Colonic mucosa (tissue), 4 donors: ENCODE measurements at places on chromosomes 3 and 15.

DNA sequence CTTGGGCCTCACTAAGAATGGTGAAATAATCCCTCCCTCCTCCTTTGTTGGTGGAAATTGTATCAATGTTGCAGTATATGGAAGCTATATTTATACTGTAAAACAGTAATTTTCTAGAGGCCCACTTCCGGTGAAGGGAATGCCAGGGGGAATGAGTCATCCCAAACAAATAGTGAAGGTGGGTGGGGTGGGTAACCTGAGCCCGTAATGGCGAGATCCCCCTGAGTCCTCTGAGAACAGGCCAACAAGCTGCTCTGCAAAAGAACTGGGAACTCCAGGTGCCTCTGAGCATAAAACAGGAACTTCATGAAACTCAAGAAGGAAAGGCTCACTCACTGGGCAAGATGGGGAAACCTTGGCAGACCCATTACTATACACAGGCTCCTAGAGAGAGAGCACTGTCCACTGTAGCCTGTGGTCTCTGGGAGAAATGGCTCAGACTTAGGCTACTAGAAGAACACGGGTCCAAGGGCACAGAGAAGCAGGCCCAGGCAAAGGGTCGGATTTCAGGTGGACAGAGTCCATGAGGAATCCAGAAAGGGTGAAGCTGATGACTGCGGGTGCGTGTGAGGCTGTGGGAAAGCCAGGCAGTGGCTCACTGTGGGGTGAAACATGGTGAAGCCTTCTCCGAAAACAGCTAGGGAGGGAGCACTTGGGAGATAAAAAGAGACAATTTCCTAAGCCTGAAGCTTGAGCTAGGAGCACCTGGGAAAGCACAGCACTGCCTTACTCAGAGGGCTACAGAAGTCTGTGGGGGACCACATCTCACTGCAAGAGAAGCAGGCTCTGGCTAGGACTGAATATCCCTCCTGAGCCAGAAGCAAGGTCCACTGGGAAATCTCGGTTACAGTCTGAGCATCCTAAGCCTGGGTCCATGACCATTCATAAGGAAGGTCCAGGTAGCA is 19.8 kb downstream of the LARP6 start:
- no peak overlapping the region for H3K27ac ChIP-seq
- no peak overlapping the region for H3K4me3 ChIP-seq
- no peaks in the 10 kb centered on the region for H3K4me1 ChIP-seq
- H3K36me3 ChIP-seq = no peaks in the 10 kb centered on the region
- no peaks in the 10 kb centered on the region for H3K27me3 ChIP-seq

- H3K27ac ChIP-seq = no peak overlapping the region
- no peak overlapping the region for H3K4me3 ChIP-seq
- no peaks in the 10 kb centered on the region for H3K27me3 ChIP-seq
Observed at GRCh38 chr3:36800533-36801116, 36.3 kb upstream of the DCLK3 start.

GRCh38 chr3:52451237-52452083 is 2.4 kb downstream of the TNNC1 start:
- no peaks in the 10 kb centered on the region for H3K27me3 ChIP-seq
- H3K4me3 ChIP-seq = no peak overlapping the region
- DNase-seq = no peak
- H3K27ac ChIP-seq = no peak overlapping the region
- H3K36me3 ChIP-seq = no peaks in the 10 kb centered on the region

GRCh38 chr3:120370463-120370862 is 21.3 kb upstream of the LRRC58 start:
- DNase-seq = no peak
- no peaks in the 10 kb centered on the region for H3K27me3 ChIP-seq
- H3K27ac ChIP-seq = no peak overlapping the region
- no peak overlapping the region for H3K4me3 ChIP-seq
- H3K36me3 ChIP-seq = no peaks in the 10 kb centered on the region

GRCh38 chr15:33757516-33758232 is 210.6 kb upstream of the CHRM5 start:
- no peaks in the 10 kb centered on the region for H3K27me3 ChIP-seq
- no peak for DNase-seq
- no peak overlapping the region for H3K27ac ChIP-seq
- H3K36me3 ChIP-seq = no peaks in the 10 kb centered on the region
- no peaks in the 10 kb centered on the region for H3K4me1 ChIP-seq
- H3K4me3 ChIP-seq = no peak overlapping the region

DNA sequence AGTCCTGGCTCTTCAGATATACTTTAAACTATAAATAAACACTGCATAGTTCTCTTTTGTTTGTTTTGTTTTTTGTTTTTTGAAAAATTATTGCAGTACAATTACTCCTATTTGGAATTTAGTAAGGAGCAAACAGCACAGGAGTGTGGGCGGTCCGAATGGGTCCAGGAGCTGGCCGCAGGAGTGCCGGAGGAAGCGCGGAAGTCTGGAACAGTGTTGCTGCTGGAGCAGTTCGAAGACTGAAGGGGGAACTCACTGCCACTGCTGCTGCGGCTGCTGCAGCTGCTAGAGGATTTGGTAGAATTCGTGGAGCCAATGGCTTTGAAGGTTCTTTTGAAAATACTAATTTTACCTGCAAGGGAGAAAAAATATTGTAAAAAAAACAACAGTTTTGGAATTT is 329.9 kb downstream of the ZNF385D start:
- no peak overlapping the region for H3K4me3 ChIP-seq
- no peak overlapping the region for H3K27ac ChIP-seq
- no peak for DNase-seq
- no peaks in the 10 kb centered on the region for H3K4me1 ChIP-seq
- no peaks in the 10 kb centered on the region for H3K36me3 ChIP-seq

DNA sequence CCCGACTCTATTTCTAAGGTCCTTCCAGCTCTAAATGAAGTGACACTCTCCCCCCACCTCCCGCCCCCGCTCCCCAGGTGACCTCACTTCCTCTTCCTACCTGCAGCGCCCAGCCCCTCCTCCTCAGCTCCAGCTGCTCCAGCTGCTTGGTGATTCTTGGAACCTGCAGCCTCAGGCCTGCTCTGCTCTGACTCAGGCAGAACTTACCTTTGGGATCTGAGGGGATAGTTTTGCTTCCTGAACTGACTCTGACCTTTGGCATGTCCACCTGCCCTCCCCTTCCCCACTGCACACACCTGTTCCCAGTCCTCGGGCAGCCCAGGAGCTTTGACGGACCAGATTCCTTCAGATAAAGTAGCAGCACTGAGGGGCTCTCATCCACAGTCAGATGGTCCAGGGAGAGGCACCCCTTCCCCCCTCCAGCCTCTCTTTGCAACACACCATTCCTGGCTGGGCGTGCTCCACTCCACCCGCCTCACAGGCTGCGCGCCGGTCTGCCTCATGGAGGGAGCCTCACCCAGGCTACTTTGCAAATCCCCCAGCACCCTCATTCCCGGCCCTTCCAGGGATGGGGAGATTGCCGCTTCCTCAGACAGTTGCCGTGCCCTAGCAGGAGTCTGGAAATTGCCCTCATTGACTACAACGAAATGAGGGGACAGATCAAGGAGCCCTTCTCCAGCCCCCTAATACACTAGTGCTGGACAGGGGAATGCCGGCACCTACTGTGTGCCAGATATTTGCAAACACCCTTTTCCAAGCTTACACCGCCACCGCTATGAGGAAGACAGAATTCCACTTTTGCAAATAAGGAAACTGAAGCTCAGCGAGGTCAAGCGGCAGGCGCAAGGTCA is 692 bp upstream of the C15orf39 start:
- H3K27me3 ChIP-seq = no peaks in the 10 kb centered on the region
- peak; percentile 87 for DNase-seq
- peak overlapping the region; percentile 84 for H3K27ac ChIP-seq
- H3K4me3 ChIP-seq = peak overlapping the region; percentile 88
- H3K4me1 ChIP-seq = peaks cover 29% of the 10 kb centered on the region

DNA sequence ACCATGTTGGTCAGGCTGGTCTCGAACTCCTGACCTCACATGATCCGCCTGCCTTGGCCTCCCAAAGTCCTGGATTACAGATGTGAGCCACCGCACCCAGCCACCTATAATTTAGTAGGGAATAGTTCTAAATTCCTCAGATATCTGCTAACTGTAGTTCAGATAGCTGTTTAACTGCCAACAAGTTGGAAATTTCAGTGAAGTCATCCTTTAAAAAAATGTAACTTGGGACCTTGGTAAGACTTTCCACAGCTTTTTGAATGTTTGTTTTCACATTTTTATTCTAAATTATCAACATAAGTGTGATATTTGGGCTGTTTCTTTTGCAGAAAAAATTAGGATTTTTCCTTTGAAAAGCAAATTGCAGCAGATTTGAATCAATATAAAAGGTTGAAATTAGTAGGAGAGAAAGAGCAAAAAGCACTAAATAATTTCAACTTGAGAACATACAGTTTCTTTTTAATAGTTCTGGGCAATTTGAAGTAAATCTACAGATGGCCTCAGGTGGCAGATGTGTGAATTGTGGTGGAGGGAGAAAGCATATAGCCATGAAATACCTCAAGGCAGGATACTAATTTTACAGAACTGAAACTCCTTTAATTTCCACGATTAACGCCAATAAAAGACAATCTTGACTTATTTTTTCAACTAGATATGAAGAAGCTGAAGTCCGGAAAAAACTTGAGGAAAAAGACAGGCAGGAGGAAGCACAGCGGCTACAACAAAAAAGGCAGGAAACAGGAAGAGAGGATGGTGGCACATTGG is 34.3 kb downstream of the USP8 start:
- DNase-seq = no peak
- no peaks in the 10 kb centered on the region for H3K4me1 ChIP-seq
- H3K27ac ChIP-seq = no peak overlapping the region
- no peaks in the 10 kb centered on the region for H3K27me3 ChIP-seq
- H3K36me3 ChIP-seq = no peaks in the 10 kb centered on the region

GRCh38 chr3:105195260-105195659 is 171.4 kb upstream of the ALCAM start:
- no peak for DNase-seq
- no peaks in the 10 kb centered on the region for H3K36me3 ChIP-seq
- H3K27ac ChIP-seq = no peak overlapping the region
- H3K4me1 ChIP-seq = no peaks in the 10 kb centered on the region
- H3K4me3 ChIP-seq = no peak overlapping the region

GRCh38 chr3:59663076-59663850 is 613.4 kb upstream of the CFAP20DC start:
- H3K36me3 ChIP-seq = no peaks in the 10 kb centered on the region
- no peaks in the 10 kb centered on the region for H3K4me1 ChIP-seq
- H3K27me3 ChIP-seq = no peaks in the 10 kb centered on the region
- no peak overlapping the region for H3K27ac ChIP-seq

GRCh38 chr3:23206366-23206765 is 3.2 kb downstream of the UBE2E2 start:
- H3K36me3 ChIP-seq = no peaks in the 10 kb centered on the region
- H3K4me3 ChIP-seq = no peak overlapping the region
- H3K27ac ChIP-seq = no peak overlapping the region
- peaks cover 4% of the 10 kb centered on the region for H3K27me3 ChIP-seq
- no peak for DNase-seq

DNA sequence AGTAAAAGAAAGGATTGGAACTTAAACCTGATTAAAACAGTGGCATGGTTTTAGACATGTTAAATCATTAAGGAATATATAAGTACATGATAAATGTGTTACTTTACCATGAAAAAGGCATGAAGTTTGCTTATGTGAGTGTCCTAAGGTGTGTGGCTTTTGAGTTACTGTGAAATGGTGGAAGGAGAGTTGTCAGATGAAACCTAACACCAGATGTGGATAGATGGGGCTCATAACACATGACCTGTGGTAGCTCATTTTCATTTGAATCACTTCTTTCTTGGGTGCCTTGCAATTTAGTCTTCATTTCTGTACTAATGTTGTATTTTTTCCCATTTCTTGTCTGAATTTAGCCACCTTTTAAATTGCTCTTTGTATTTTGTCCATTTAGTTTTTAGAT is 13.0 kb downstream of the MEF2A start:
- DNase-seq = no peak
- H3K4me3 ChIP-seq = no peak overlapping the region
- H3K27ac ChIP-seq = no peak overlapping the region
- no peaks in the 10 kb centered on the region for H3K27me3 ChIP-seq

- H3K27me3 ChIP-seq = no peaks in the 10 kb centered on the region
- no peak overlapping the region for H3K4me3 ChIP-seq
- DNase-seq = no peak
- H3K27ac ChIP-seq = no peak overlapping the region
- H3K36me3 ChIP-seq = no peaks in the 10 kb centered on the region
Observed at GRCh38 chr3:38988955-38989354, 62.8 kb downstream of the SCN11A start.

DNA sequence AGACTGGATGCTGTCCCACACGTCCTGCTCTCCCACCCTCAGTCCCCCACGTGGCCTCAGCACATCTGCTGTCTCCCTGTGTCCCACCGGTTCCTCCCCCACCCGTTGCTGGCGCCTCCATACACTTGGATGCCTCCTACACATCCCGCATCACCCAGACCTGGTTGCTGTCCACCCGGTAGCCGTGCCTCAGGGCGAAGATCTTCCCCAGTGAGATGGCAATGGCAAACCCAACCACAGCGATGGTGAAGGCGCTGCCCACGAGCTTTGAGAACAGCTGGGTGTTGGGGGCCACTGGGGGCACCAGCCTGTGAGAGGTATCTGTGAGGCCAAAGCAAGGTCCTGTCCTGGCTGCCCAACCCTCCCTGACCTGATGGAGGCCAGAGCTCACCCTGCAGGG is 4.4 kb downstream of the SLC26A6 start:
- H3K27ac ChIP-seq = no peak overlapping the region
- DNase-seq = no peak
- no peak overlapping the region for H3K4me3 ChIP-seq

DNA sequence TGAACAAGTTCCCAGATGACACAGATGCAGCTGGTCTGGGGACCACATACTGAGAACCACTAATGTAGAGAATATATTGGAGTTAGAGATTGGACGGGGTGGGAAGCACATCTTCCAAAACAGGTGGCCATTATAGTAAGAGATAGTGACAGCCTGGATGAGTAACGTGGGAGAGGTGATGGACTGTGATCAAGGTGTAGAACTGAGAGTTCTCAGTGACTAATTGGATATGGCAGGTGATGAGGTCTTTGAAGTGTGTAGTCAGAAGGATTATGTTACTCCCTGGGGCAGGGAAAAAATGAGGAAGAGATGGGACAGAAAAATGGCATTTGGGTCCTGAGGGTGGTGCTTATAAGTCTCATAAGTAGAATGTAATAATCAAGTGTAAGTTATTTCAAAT is 66.6 kb downstream of the KCNMB2 start:
- no peak overlapping the region for H3K27ac ChIP-seq
- H3K36me3 ChIP-seq = no peaks in the 10 kb centered on the region
- H3K4me1 ChIP-seq = no peaks in the 10 kb centered on the region
- no peak for DNase-seq

- H3K27me3 ChIP-seq = no peaks in the 10 kb centered on the region
- no peaks in the 10 kb centered on the region for H3K4me1 ChIP-seq
- no peak for DNase-seq
- H3K4me3 ChIP-seq = no peak overlapping the region
Observed at GRCh38 chr3:32751377-32751776, 66.4 kb downstream of the CNOT10 start.

GRCh38 chr3:182058488-182058887 is 346.8 kb downstream of the SOX2 start:
- no peak overlapping the region for H3K27ac ChIP-seq
- H3K27me3 ChIP-seq = no peaks in the 10 kb centered on the region
- no peak overlapping the region for H3K4me3 ChIP-seq
- H3K36me3 ChIP-seq = no peaks in the 10 kb centered on the region
- no peaks in the 10 kb centered on the region for H3K4me1 ChIP-seq

- no peak overlapping the region for H3K4me3 ChIP-seq
- no peak for DNase-seq
- no peaks in the 10 kb centered on the region for H3K27me3 ChIP-seq
- no peaks in the 10 kb centered on the region for H3K36me3 ChIP-seq
Observed at GRCh38 chr3:49399461-49399860, 12.3 kb downstream of the RHOA start.

GRCh38 chr15:39976291-39977274 is 42.7 kb downstream of the EIF2AK4 start:
- peak overlapping the region; percentile 44 for H3K4me3 ChIP-seq
- peak; percentile 62 for DNase-seq
- no peaks in the 10 kb centered on the region for H3K36me3 ChIP-seq
- no peaks in the 10 kb centered on the region for H3K4me1 ChIP-seq
